Body of pancreas (tissue), 4 donors: ENCODE measurements at places on chromosomes 11 and 22.
A peak's percentile ranks its signal among the peaks of the same experiment; 100 is the strongest.

DNA sequence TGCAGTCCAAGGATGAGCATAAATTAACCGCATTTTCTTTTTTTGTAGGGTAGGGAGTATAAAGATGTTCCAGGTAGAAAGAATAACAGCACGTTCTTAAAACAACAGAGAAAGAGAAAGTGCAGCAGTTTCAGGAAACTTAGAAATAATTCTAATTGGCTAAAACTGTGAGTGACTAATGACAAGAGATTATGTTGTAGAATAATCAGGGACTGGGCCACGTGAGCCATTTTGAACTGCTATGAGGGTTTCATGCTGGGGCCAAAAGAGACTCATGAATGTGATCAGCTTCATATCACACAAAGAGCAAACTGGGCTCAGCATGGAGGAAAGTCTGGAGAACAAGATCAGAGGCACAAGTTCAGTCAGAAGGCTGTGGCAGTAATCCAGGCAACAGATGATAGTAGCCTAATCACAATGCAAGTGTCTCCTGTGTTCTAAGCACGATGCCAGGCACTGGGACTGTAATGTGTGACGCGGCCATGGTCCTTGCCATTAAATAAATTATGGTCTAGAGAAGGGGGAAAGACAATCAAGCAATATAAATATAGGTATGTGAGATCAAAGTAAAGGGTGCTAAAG lies 17.9 kb downstream of the CWF19L2 start:
- no peak for DNase-seq

- no peak for DNase-seq
These were observed 126.0 kb upstream of the MTNR1B start for GRCh38 chr11:92843455-92843854.

DNA sequence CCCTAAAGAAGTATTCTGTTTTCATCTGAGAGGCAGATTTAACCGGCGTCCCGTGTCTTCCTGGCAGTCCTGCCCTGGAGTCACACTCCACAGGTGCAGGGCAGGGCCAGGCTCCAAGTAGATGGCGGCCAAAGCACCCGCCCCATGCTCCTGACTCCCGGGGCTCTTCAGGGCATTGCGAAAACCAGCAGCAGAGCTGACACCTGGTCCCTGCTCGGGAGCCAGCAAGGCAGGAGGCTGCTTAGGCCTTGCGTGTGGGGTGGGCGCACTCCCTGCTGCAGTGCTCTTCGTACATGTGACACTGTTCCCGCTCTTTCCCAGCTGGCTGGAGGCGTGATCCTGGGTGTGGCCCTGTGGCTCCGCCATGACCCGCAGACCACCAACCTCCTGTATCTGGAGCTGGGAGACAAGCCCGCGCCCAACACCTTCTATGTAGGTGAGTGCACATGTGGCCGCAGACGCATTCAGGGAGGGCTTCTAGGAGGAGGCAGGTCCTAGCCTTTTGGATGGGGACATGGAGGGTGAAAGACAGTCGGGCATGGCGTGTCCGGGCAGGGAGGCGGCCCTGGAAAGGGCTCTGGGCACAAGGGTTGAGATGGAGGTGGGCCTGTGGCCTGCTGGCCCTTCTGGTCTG lies 10.3 kb upstream of the TSSC4 start:
- DNase-seq: no peak

GRCh38 chr22:25451480-25452114 lies 112.9 kb upstream of the GRK3 start:
- DNase-seq: no peak

DNA sequence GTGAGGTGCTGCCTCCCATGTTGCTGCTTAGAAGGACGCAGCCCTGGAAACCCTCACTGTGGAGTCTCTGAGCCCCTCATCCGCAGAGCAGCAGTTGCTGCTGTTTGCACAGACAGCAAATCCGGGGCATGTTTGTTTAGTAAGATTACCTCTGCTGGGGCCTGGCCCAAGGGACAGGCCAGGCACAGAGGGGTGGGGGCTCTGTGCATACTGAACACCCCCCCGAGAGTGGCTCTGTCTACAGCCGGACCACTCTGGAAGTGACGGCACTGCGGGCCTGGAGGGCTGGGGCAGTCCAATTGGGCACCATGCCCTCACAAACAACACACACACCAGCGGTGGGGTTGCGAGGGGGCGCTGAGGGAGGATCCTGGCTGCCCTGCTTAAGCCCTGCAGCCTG lies 22.9 kb upstream of the CCDC188 start:
- no peak for DNase-seq

DNA sequence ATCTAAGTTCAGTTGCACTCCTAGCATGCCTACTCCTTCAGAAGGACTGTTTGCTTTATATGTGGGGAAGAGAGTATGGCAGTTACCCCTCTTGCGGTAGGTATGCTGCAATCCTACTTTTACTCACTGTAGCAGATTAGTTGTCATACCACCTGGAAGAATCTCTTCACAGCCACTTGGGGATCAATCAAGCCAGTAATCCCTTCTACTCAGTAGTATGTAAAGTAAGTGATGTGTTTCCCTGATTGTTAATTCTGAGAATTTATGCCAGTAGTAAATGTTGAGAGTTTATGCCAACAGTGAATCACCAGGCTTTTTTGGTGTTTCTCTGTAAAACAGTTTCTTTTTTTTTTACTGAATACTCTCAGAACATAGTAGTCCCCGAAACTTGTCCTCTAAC lies 34.4 kb downstream of the PRMT3 start:
- no peak for DNase-seq

DNA sequence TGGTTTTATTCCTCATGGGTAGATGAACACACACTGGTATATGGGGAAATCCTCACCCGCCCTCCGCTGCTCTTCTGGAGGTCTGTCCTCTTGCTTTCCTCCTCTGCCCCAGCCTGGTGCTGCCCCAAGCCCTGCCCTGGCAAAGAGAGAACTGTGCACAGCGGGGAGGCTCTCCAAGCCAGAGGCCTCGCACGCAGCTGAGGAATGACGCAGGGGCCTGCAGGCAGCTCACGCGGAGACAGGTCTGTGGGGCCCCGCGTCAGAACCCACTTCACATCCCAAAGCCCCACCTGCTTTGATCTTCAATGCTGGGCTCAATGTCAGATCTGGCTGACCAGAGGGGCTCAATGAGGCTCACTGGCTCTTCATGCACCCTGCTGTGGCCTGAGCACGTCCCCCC lies 10.0 kb downstream of the GATD1 start:
- DNase-seq: no peak

GRCh38 chr22:48803171-48803947 lies 1024.3 kb downstream of the BRD1 start:
- no peak for DNase-seq

DNA sequence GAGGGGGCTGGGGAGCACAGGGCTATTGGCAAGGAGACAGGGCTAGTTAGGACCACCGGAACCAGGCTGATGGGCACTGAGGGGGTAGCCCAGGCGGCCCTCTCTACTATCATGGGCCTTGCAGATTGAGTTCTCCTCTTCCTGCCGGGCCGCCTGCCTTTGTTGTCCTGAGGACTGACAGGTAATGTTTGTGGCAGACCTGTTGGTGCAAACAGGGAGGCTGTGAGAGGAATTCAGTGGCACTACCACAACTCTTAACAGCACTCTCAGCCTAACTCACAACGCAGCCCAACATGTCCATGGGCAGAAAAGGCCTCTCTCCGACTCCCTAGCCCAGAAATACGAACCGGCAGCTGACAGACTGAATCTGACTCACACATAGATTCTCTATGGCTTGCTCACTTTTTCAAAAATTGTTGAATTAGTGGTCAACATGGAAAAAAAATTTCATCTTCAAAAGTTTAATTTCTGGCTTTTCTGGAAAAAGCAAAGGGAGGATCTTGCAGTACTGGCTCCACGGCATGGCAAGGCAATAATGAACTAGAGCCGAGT lies 11.4 kb downstream of the KCNJ5 start:
- no peak for DNase-seq

DNA sequence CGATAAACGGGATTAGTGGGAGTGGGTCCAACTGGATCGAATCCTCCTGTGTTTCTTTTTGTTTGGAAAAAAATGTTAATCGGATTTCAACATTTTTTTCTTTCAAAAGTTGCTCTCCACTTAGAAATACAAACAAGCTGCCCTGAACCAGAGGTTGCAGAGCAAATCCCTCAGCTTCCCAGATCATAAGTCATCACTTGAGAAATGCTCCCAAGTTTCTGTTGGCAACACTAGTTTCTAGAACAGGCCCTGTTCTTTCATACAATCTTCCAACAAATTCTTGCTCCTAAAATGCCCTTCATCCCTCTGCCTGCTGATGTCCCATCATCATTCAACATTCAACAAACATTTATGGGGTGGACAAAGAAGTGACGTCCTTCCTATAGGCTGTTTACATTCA lies 1.3 kb upstream of the MLC1 start:
- DNase-seq: no peak

- DNase-seq: no peak
These were observed 48.6 kb downstream of the MORC2 start for GRCh38 chr22:30919973-30920372.

GRCh38 chr11:5420993-5421392 lies 918 bp upstream of the OR51Q1 start:
- no peak for DNase-seq

DNA sequence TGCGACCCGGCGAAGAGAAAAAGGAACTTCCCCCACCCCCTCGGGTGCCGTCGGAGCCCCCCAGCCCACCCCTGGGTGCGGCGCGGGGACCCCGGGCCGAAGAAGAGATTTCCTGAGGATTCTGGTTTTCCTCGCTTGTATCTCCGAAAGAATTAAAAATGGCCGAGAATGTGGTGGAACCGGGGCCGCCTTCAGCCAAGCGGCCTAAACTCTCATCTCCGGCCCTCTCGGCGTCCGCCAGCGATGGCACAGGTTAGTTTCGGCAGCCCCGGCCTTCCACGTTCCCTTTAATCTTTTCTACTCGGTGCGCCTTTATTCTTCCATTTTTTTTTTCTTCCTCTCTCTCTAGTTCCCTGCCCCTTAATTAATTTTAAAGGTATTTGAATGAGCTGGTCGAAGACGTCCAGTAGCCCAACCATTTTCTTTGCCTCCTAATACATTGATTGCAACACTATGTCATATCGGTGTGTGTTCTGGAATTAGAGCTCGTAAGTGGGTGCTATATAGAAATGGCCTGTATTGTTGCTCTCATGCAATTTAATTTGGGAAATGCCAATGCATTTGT lies 537 bp downstream of the EP300 start:
- DNase-seq: peak; percentile 43

DNA sequence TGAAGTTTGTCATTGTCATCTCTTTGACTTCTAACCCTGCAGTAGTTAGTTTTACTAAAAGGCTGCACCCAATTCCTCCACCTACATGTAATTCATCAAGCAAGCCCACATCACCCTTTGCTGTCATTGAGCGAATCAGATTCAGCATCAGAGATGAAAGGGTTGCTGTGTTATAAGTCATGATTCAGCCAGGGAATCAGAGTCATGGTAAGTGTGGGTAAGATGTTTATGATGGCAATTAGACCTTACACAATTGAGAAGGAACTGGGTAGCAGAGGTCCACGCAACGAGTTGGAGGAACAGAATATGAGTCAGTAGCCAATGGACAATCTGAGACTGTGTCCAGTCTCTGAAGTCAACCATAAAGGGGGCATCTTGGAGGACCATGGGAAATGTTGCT lies 162.8 kb upstream of the SNX19 start:
- no peak for DNase-seq

DNA sequence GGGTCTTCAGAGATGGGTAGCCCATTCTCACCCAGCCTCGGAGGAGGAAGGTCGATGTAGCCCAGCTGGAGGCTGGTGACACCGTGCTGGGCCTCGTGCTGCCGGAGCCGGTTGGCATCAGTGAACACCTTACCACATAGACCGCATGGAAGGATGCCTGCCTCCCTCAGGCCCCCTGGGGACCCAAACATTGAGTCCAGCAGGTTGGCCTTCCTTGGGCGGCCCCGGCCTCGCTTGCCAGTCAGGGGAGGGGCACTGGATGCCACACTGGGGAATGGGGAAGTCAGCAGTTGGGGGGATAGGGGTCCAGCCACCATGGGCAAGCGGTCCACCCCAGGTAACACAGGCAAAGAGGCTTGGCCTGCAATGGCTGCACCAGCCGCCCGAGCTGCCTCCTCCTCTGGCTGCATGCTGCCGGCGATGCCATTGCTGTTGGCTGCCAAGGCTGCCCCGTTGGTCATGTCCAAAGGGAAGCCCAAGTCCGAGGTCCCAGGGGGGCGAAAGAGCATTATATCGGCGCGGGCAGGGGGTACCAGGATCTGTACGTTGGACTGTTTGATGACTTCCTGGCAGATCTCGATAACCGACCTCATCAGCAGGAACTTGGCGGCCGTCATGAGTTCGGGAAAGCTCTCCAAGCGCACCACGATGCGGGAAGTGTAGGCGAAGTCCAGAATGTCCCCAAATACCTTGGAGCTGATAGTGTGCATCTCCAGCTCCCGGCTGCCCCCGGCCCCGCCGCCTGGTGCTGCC lies 1.4 kb downstream of the PATZ1 start:
- DNase-seq: peak; percentile 55

DNA sequence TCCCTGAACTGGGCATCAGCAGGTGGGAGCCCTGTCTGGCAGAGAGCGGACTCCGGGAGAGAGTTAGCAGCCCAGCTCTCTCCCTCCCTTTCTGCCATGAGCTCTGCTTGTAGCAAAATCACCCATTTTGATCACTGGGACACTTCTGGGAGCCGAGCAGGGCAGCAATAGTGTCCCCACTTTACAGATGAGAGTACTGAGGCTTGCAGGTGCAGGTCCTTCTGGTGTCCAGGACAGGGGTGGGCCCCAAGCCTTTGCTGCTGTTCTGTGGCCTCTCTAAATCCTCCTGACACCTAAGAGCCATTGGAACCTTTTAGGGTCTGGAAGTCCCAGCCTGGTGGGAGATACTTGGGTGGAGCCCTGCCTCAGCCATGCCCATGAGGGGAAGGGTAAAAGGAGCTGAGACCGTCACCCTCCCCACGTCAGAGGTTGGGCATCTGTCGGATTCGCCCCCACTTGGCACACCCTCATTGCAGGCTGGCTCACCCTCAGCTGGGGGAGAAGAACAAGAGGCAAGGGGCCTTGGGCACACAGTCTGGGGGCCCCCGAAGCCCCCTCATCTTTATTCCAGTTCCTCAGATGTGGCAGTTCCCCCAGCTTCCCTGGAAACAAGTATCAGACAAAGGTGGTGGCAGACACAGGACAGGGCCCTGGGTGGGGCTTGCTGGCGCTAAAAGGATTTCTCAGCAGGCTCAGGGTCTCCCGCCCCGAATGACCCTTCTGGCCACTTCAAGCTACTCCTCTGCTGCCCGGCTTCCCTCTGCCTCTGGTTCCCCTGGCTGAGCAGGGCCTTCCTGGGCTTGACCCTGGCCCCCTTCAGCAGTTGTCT lies 4.5 kb downstream of the RIN1 start:
- no peak for DNase-seq

- no peak for DNase-seq
These were observed 439.6 kb upstream of the CCDC90B start for GRCh38 chr11:83725728-83726127.
